CD8-positive, alpha-beta memory T cell (primary cell): ENCODE measurements at places on chromosomes 3 and 15.

DNA sequence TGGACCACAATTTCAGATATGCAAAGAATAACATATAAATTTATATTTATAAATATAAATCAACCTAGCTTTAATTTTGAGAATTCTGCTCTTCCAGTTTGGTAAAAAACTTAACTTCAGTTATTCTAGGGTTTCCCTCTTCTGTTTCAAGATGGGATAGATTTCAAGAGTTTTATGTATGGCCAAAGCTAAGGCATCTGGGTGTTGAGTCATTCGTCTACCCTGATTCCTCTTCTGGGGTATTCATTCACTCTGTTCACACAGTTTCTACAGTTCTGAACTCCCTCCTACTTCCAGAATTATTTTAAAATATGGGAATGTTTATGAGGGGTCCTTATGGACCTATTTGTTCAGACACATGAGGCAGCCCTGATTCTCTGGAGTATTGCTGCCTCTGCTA, 4.2 kb upstream of the FGF7 start:
- no peak for DNase-seq

DNA sequence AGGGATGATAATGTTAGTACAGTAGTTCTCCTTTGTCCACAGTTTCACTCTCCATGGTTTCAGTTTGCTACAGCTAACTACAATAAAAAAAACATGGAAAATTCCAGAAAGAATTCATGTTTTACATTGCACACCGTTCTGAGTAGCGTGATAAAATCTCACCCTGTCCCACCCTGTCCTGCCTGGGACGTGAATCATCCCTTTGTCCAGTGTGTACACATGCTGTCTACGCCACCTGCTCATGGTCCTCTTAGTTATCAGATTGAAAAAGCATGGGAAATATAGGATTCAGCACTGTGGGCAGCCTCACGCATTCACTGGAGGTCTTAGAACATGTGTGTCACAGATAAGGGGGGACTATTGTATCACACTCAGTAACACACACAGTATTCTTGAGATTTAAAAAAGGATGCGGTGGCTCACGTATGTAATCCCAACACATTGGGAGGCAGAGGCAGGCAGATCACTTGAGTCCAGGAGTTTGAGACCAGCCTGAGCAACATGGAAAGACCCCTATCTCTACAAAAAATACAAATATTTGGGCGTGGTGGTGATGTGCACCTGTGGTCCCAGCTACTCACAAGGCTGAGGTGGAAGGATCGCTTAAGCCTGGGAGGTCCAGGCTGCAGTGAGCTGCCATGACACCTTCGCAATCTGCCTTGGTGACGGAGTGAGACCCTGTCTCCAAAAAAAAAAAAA, 8.7 kb upstream of the FLNB start:
- DNase-seq: no peak

GRCh38 chr3:163838769-163839168, 1239.5 kb downstream of the SI start:
- no peak for DNase-seq

- DNase-seq: no peak
Measured at GRCh38 chr3:124588794-124589193, 141.5 kb upstream of the UMPS start.

DNA sequence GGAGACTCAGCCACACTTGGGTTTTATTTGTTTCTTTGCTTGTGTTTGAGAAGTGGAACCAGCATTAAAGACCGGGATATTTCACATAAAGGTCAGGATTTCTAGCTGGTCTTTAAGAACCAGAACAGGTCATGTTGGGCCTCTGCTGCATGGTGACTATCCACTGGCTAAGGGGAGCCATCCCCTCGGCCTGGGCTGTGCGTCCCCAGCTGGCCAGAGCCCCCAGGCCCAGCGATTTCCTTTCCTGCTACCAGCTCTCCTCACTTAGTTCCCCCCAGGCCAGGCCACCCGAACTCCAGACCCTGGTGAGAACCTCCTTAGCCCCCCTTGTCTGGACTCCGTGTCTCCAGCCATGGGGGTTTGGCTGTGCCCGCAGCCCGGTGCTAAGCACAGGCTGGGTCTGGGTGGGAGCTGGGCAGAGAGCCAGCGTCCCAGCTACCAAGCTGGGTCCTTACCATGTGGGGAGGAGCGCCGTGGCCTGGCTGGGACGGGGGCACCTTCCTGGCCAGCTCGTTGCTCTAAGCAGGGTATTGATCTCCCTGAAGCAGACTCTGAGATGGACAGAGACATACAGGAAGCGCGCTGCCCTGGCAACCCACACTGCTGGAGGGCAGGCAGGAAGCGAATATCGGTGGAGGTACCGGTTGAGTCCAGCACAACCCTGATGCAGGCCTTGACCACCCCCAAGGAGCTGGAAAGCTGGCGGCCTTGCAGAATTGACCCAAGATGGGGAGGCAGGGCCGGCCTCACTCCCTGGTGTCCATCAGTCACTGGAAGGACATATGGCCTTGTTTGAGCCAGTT, 49.4 kb downstream of the KLF15 start:
- DNase-seq: no peak

- no peak for DNase-seq
Measured at GRCh38 chr3:144104679-144105078, 133.1 kb downstream of the DIPK2A start.
